ENCODE measurements at places on chromosomes 1 and 21. TPM values are rescaled to one million over a fixed set of nuclear protein-coding genes. Genes with fewer than 3 reads are reported as not detected.

GRCh38 chr1:107525961-107526360 lies 385.1 kb downstream of the NTNG1 start:
- H3K4me3 ChIP-seq: no peak overlapping the region
- H3K36me3 ChIP-seq: no peaks in the 10 kb centered on the region
- no peak overlapping the region for H3K27ac ChIP-seq
- no peaks in the 10 kb centered on the region for H3K4me1 ChIP-seq
- no peaks in the 10 kb centered on the region for H3K27me3 ChIP-seq

The DHDDS gene
- 66.7 TPM for total RNA-seq

GRCh38 chr1:160260406-160261382 lies 1.7 kb downstream of the DCAF8 start:
- no peaks in the 10 kb centered on the region for H3K27me3 ChIP-seq
- peaks cover 50% of the 10 kb centered on the region for H3K4me1 ChIP-seq
- peak overlapping the region; percentile 98 for H3K27ac ChIP-seq
- no peaks in the 10 kb centered on the region for H3K36me3 ChIP-seq
- H3K4me3 ChIP-seq: no peak overlapping the region

DNA sequence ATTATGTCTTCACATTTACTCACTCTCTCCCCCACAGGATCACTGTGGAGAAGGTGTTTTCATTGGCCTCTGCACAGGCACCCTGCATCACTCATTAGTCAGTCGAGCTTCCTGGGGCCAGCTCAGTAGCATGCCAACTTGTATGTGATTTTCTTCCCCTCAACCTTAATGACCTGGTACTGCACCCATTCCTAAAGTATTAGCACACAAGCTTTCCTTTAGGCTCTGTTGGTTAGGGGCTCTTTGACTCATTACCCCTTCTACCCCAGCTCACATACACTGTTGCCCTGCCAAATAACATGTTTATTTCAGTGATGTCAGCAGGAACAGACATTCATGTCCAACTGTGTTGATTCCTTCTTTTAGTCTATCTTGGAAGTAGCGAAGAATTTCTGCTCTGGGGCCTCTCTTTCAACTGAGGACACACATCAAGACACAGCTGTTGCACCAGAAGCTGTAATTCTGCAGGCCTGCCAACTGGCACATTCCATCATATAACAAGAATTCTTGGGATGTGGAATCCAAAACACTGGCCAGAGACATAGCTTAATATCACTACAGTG lies 603.5 kb upstream of the ADAMTS5 start:
- DNase-seq: peak; percentile 4
- no peak overlapping the region for H3K4me3 ChIP-seq
- H3K27ac ChIP-seq: no peak overlapping the region
- no peaks in the 10 kb centered on the region for H3K36me3 ChIP-seq

The IL12RB2 gene
- 0.98 TPM for total RNA-seq

The ZDHHC18 gene
- 25.5 TPM for total RNA-seq

GRCh38 chr1:175206687-175207086 lies 14.1 kb upstream of the KIAA0040 start:
- H3K4me1 ChIP-seq: no peaks in the 10 kb centered on the region
- no peaks in the 10 kb centered on the region for H3K36me3 ChIP-seq
- H3K27me3 ChIP-seq: no peaks in the 10 kb centered on the region
- DNase-seq: no peak
- H3K4me3 ChIP-seq: no peak overlapping the region

GRCh38 chr1:223140611-223141405 lies 2.2 kb downstream of the TLR5 start:
- H3K27ac ChIP-seq: no peak overlapping the region
- no peak for DNase-seq
- no peaks in the 10 kb centered on the region for H3K27me3 ChIP-seq
- peaks cover 17% of the 10 kb centered on the region for H3K4me1 ChIP-seq

DNA sequence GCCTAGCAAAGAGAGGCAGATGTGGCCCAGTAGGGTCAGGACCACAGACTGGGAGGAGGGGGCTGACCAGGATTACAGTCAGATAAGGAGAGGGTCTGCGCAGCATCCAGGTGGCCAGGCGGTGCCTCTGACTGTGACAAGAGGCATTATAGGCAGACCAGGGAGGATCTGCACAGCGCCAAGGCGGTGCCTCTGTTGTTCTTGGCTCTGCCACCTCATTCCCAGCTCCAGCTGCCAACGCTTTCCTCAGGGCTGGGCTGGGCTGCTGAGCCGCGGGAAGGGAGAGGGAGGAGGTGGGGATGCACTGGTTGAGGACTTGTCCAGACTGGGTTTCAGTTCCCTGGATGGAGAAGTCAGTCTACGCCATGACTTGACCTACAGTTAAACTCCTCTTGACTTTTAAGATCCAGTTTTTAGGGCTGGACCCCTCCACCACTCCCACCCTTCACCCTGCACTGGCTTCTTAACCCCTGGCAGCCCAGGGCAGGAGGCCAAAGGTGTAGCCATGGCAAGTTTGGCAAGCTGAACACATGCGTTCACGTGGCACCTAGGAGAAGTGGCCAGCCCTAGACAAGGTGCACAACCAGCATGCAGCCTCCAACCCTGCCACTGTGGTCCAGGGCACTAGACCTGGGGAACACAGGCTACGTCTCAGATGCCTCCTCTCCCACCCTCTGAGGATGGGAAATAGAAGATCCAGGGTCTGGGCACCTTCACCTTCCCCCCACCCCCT lies 4.5 kb upstream of the CRABP2 start:
- peak overlapping the region; percentile 20 for H3K27ac ChIP-seq
- DNase-seq: peak; percentile 77
- H3K27me3 ChIP-seq: no peaks in the 10 kb centered on the region
- H3K4me3 ChIP-seq: no peak overlapping the region

GRCh38 chr1:50103615-50104081 lies 5.1 kb upstream of the ELAVL4 start:
- no peak overlapping the region for H3K27ac ChIP-seq
- H3K4me1 ChIP-seq: no peaks in the 10 kb centered on the region
- no peaks in the 10 kb centered on the region for H3K36me3 ChIP-seq
- no peak for DNase-seq
- H3K4me3 ChIP-seq: no peak overlapping the region
- H3K27me3 ChIP-seq: no peaks in the 10 kb centered on the region

The TBX15 gene
- total RNA-seq: 5.4 TPM
